ENCODE measurements at places on chromosomes 2 and 18.

- no peak for DNase-seq
Measured at GRCh38 chr2:194619366-194619765, 1037.7 kb upstream of the SLC39A10 start.

GRCh38 chr18:45954070-45954934 is 12.8 kb downstream of the EPG5 start:
- DNase-seq, result no peak

DNA sequence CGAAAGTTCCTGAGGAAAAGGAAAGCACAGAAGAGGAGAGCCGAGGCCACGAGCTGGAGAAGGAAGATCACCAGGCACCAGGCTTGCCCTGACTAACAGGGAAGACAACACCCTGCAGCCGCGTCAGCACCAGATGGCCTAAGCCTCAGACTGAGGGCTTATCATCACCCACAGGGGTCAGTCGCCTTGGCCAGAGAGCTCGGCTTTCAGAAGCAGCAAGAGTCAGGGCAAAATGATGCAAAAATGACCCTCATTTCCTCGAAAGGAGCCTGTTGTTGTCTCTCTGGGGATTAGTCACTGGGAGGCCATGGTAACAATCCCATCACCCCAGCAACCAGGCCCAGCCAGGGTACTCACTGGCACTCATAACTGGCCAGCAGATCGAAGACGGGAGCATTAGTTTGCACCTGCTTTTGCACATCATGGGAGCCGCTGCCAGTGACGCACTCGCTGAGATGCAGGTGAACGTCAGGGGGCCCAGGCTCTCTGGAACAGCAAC is 42.7 kb upstream of the ZFP36L2 start:
- DNase-seq, result no peak

DNA sequence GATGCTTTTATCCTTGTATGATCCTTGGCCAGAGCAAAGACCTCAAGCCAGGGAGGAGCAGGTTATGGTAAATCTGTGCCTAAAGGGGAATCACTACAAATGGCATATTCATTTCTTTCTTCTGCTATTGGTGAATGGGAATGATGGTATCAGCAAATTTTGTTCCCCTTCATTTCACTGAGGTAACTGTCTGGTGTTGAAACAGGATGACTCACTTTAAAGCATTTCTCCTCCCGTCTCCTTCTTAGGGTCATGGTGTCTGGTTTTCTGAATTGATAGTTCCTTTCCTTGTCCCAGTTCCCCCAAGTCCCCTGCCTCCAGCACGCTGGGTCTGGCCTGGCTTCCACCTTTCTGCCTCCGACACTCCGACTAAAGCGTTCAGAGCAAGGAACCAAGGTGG is 109.2 kb downstream of the MREG start:
- DNase-seq, result no peak

DNA sequence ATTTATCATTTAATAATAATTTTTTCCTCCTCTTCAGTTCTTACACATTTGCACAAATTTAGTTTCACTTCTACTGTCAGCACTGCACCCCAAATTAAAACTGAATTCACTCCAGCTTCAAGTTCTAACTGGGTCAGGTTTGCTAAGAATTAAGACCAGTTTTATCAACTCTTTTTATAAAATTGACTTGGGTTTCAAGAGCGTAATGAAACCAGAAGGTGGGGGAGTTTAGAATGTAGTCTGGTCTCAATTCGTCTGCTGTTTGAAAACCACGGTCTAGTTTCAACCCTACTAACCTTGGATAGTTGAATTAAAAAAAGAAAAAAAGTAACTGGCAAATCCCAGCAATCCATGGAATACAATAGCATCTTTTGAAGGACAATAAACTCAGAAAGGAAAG is 14.3 kb upstream of the CTLA4 start:
- no peak for DNase-seq

DNA sequence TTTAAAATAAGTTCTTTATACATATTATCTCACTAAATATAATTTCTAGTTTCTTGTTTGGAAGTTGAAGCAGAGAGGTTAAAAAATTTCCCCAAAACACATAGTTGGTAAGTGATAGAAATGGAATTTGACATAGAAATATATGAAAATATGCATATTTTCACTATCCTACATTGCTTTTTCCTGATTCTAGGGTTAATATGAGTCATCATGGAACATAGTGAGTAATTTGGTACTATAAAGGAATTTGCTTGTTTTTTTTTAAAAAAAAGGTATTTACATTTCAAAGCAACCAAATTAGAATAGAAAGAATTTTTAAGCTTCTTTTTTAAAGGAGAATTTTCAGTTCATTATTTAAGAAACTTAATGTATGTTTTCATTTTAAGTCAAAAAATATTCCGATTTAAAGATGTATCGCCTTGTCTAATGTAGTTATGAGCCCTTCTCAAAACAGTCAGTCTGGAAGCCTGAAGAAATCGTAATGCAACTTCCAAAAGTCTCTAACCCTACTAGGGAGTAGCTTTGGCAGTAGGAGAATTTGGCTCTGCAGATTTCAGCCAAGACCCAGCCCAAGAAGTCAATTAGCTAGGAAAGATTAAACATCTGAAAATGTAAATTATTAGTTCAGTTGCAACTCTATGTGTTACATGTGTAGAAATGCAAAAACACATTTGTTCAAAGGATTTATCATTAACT is 147.3 kb downstream of the RDH14 start:
- no peak for DNase-seq

DNA sequence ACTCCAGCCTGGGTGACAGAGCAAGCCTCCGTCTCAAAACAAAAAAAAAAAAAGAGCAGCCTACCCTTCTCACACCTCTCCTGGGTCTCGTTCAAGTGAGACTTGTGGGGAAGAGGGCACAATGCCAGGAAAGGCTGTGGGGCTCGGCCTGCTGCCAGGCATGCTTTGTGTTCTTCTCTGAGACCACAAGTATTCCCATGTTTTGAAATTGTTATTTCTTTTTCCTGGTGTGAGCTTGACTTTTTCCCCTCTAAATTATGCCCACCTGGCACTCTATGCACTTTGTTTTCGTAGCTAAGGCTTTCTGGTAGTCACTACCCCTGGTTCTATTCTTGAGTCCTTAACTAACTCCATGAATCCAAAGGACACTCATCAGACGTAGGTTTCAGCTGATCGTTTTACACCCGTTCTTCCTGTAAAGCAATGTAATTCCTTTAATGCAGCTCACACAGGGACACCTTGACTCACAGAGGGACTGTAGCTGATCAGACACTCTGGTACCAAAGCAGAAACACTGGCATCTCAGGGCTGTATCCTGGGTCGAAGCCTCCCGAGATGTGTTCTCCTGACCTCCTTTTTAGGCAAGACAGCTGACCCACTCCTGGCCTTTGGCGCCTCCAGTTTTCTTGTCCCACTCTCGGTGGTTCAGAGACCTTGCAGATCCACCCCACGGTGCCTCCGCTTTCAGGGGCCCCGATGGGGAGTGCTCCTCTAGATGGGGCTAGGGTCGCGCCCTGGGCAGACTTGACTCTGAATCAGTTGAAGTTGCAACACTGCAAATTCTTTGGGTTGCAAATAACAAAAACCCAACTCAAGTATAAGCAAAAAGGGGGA is 193.3 kb upstream of the AGAP1 start:
- DNase-seq, result no peak

GRCh38 chr2:10617241-10617640 is 72.5 kb downstream of the NOL10 start:
- DNase-seq, result no peak

DNA sequence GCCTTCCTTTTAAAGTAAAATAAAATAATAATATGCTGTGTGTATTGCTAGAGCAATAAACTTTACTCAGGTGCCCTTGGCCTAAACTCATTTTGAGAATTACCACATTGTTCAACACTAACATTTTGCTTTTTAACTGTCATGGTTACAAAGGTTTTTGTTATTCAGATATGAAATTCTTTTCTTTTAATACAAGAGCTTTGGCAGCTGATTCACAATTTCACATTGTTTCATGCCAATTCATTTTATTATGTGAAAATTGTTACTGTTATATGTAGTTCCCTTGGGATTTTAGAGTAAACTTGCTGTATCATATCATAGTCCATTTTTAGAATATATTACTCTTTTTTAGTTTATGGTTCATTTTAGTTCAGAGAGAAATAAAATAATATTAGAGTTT is 65.8 kb upstream of the ZNF804A start:
- no peak for DNase-seq
